ENCODE measurements at places on chromosomes 5 and 9.
A peak's percentile ranks its signal among the peaks of the same experiment; 100 is the strongest.

DNA sequence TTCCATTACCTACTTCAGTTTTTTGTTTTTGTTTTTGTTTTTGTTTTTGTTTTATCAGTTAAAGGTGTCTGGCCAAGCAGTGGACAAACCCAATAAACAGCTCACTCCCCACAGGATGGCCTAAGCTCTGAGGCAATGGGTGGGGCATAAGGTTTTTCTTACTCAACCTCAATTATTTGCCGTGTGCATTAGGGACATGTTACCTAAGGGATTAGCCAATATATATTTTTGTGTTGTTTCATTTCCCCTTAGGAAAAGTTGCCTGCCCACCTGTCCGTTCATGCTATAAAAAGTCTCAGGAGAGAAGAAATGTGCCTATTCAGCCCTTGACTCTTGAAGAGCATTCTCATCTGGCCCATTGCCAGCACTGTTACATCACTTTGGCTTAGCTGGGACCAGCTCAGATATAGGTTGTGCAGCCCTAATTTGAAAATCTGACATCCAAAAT, 7.3 kb downstream of the SH3RF2 start:
- no peaks in the 10 kb centered on the region for H3K27me3 ChIP-seq
- no peak overlapping the region for H3K27ac ChIP-seq

- no peaks in the 10 kb centered on the region for H3K27me3 ChIP-seq
- H3K27ac ChIP-seq = no peak overlapping the region
- H3K4me3 ChIP-seq = no peak overlapping the region
- DNase-seq = no peak
- H3K36me3 ChIP-seq = no peaks in the 10 kb centered on the region
These were observed 302.7 kb downstream of the EPB41L4A start for GRCh38 chr5:112116371-112116770.

DNA sequence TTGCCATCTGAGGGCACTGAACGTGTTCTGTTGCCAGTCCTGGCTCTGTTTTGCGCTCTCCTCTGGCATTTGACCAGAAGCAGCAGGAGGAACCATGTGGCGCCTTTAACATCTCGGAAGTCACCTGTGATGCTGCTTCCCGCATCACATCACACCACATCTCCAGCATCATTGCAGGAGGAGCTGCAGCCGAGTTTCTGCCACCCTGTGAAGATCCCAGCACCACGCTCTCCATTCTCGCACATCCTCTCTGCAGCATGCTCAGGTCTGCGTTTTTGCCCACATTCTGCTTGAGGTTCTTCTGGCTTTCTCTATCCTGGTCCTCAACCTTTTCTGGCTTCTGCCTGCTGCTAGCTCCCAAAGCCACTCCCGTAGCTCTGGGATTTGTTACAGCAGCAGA, 11.0 kb upstream of the IRX4 start:
- H3K27ac ChIP-seq = no peak overlapping the region
- H3K4me1 ChIP-seq = no peaks in the 10 kb centered on the region
- no peaks in the 10 kb centered on the region for H3K36me3 ChIP-seq
- H3K4me3 ChIP-seq = no peak overlapping the region
- no peak for DNase-seq
- no peaks in the 10 kb centered on the region for H3K27me3 ChIP-seq

DNA sequence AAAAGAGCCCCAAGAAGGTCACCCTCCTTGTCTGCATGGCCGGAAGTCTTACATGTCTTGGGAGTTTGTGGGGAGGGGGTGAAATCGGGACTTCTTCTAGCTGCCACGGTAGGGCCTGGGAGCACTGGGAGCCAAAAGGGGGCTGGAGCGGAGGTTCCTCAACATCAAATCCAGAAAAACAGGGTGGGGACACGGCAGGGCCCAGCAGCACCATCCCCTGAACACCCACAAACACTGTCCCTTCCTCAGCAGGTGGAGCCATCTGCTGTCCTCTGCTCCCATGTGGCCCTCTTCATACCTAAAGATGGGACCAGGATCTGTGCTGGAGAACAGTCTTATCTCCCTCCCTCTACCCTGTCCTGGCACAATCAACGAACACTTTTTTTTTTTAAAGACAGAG, 2.7 kb downstream of the TERT start:
- H3K27ac ChIP-seq = no peak overlapping the region
- H3K36me3 ChIP-seq = no peaks in the 10 kb centered on the region
- no peak for DNase-seq
- no peak overlapping the region for H3K4me3 ChIP-seq

- DNase-seq = no peak
- no peaks in the 10 kb centered on the region for H3K27me3 ChIP-seq
- H3K27ac ChIP-seq = no peak overlapping the region
- H3K36me3 ChIP-seq = no peaks in the 10 kb centered on the region
- H3K4me3 ChIP-seq = no peak overlapping the region
- H3K4me1 ChIP-seq = no peaks in the 10 kb centered on the region
These were observed 11.5 kb upstream of the ANKRD55 start for GRCh38 chr5:56244627-56245026.

- no peaks in the 10 kb centered on the region for H3K36me3 ChIP-seq
- H3K27me3 ChIP-seq = no peaks in the 10 kb centered on the region
- DNase-seq = no peak
- no peak overlapping the region for H3K27ac ChIP-seq
- H3K4me1 ChIP-seq = no peaks in the 10 kb centered on the region
- no peak overlapping the region for H3K4me3 ChIP-seq
These were observed 260.8 kb downstream of the AUH start for GRCh38 chr9:91100878-91101450.

- H3K27ac ChIP-seq = no peak overlapping the region
- no peak for DNase-seq
- H3K27me3 ChIP-seq = no peaks in the 10 kb centered on the region
- peaks cover 7% of the 10 kb centered on the region for H3K36me3 ChIP-seq
- H3K4me3 ChIP-seq = no peak overlapping the region
- H3K4me1 ChIP-seq = peaks cover 5% of the 10 kb centered on the region
These were observed 13.9 kb downstream of the TNIP1 start for GRCh38 chr5:151066920-151067319.

DNA sequence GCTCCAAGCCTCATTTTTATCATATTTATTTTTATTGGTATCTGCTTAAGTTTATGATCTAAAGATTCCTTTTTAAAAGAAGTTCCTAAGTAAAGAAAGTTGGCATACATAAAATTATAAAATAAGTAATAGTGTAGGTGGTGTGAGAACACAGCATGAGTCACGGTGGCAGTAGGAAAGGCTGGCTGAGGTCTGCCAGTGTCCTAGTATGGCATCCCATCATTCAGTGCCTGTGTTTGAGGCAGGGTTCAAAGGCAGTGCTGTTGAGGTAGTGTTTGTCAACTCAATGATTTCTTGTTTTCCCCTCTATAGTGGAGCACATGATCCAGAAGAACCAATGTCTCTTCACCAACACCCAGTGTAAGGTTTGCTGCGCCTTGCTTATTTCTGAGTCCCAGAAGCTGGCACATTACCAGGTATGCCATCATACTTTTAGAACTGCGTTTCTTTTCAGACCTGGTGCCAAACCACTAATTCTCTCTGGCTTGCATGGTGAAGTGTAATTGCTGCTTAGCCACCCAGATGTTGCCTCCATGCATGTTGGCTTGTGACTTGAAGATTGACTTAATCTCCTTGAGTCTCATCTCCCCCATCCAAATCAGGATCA, 18.4 kb downstream of the ZNF346 start:
- H3K27ac ChIP-seq = no peak overlapping the region
- no peak overlapping the region for H3K4me3 ChIP-seq
- peaks cover 12% of the 10 kb centered on the region for H3K4me1 ChIP-seq
- H3K36me3 ChIP-seq = no peaks in the 10 kb centered on the region

DNA sequence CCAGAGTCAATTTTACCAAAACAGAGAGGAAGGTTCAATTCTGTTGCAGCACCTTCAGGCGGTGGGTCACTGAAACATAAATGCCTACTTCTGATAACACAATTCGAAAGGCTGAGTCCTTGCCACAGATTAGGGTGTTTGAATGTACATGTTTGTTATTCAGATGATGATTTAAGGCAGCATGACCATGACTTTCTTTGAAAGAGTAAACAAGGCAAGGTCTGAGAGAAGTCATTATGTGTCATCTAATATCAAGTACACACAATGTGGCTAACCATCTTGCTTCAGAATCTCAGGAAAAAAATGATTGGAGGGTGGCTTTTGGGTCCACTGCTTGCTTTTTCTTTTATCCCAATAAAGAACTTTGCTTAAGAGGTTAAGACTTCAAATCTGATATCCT, 457.5 kb downstream of the TAF11L14 start:
- no peaks in the 10 kb centered on the region for H3K36me3 ChIP-seq
- H3K27ac ChIP-seq = no peak overlapping the region
- no peaks in the 10 kb centered on the region for H3K27me3 ChIP-seq
- no peaks in the 10 kb centered on the region for H3K4me1 ChIP-seq

GRCh38 chr9:129629251-129629820, 3.4 kb downstream of the NTMT1 start:
- H3K4me3 ChIP-seq = no peak overlapping the region
- DNase-seq = no peak
- H3K27me3 ChIP-seq = no peaks in the 10 kb centered on the region
- H3K4me1 ChIP-seq = peaks cover 11% of the 10 kb centered on the region
- peaks cover 3% of the 10 kb centered on the region for H3K36me3 ChIP-seq
- no peak overlapping the region for H3K27ac ChIP-seq

DNA sequence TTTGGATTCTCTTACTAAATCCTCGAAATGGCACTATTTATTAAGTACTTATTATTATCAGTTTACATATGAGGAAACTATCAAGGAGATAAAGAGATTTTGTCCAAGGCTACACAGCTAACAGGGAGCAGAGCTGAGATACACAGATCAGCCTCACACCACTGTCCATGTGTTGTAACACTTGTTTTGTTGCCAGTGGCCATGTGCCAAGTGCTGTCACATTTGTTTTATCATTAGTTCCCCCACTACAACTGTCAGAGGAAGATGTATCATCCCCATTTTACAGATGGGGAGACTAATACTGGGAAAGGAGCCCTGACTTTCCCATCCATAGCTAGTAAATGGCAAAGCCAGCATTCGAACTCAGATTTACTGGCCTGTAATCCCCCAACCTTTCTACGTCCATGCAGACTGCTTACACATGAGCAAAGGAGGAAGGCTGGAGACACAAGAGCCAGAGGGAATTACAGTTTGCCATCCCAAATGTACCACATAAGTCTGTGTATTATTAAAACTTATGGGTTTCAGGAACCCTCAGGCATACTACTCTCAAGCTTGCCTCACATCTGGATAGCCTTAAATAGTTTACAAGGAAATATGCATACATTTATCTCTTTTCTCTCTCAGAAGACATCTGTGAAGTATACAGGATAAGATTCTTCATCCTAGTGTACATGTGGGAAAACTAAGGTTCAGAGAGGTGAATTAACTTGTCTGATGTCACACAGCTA, 25.1 kb downstream of the PAPPA start:
- H3K4me3 ChIP-seq = no peak overlapping the region
- no peak for DNase-seq
- H3K27me3 ChIP-seq = no peaks in the 10 kb centered on the region

DNA sequence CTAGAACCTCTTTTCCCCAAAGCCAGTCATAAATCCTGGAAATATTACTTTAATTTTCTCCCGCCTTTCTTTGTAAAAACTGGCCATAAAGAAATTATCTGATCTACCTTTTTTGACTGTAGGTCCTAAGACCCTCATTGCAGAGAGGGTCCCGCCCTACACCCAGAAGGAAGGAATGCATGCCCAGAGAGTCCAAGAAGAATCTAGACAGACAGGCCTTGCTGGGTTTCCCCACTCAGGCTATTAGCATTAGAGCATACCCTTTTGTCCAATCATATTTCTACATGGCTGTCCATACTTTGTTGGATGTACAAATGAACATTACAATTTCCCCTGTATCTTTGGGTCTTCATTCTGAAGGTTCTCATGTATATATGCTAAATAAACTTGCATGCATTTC, 1.9 kb upstream of the ATG10 start:
- H3K4me3 ChIP-seq = no peak overlapping the region
- H3K27me3 ChIP-seq = no peaks in the 10 kb centered on the region
- H3K36me3 ChIP-seq = no peaks in the 10 kb centered on the region
- H3K27ac ChIP-seq = no peak overlapping the region

- no peak overlapping the region for H3K4me3 ChIP-seq
- H3K36me3 ChIP-seq = no peaks in the 10 kb centered on the region
- H3K4me1 ChIP-seq = no peaks in the 10 kb centered on the region
- no peak for DNase-seq
- H3K27me3 ChIP-seq = no peaks in the 10 kb centered on the region
These were observed 226.8 kb upstream of the IRX4 start for GRCh38 chr5:2109566-2109965.

DNA sequence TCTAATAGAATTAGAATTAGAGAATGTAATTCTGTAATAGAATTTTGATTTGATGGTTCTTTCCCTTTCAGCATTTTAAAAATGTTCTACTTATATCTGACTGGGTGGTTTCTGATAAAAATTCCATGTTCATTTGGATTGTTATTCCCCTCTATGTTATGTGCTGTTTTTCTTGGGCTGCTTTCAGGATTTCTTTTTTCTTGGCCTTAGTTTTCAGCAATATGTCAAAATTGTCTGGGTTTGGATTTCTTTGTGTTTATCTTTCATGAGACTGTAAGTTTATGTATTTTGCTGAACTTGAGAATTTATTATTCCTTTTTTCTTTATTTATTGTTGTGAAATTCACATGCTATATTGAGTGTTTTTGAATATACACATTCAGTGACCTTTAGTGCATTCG, 189.1 kb downstream of the RANBP17 start:
- H3K36me3 ChIP-seq = no peaks in the 10 kb centered on the region
- H3K4me3 ChIP-seq = no peak overlapping the region
- no peak overlapping the region for H3K27ac ChIP-seq
- H3K27me3 ChIP-seq = no peaks in the 10 kb centered on the region
- no peak for DNase-seq

- no peaks in the 10 kb centered on the region for H3K36me3 ChIP-seq
- no peaks in the 10 kb centered on the region for H3K4me1 ChIP-seq
- no peak for DNase-seq
These were observed 237.6 kb upstream of the RGMB start for GRCh38 chr5:98535901-98536300.

- no peak for DNase-seq
- H3K27me3 ChIP-seq = no peaks in the 10 kb centered on the region
- no peaks in the 10 kb centered on the region for H3K36me3 ChIP-seq
- no peaks in the 10 kb centered on the region for H3K4me1 ChIP-seq
- H3K27ac ChIP-seq = no peak overlapping the region
These were observed 65.2 kb upstream of the PHF24 start for GRCh38 chr9:34892886-34893285.

GRCh38 chr5:80204808-80205614, 50.8 kb downstream of the SERINC5 start:
- peaks cover 33% of the 10 kb centered on the region for H3K4me1 ChIP-seq
- H3K27ac ChIP-seq = peak overlapping the region; percentile 71
- H3K36me3 ChIP-seq = no peaks in the 10 kb centered on the region
- no peak overlapping the region for H3K4me3 ChIP-seq
- no peaks in the 10 kb centered on the region for H3K27me3 ChIP-seq
- DNase-seq = peak; percentile 87

DNA sequence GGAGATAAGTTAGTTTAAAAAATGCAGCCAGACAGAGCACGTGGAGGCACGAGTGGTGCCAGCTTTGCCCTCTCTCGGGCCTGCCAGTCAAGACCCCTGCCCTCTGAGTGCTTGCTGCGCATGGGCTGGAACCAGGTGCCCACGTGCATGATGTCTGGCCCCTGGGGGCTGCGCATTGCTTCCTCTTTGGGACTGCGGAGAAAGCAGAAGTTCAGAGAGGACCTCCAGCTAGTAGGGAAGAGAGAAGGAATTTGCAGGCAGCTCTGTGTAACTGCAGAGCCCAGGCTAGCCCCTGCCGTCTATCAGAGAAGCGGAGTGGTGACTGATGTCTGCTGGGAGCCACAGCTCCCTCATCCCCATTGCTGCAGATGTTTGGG, 9.7 kb upstream of the RNU6ATAC start:
- no peaks in the 10 kb centered on the region for H3K4me1 ChIP-seq
- no peaks in the 10 kb centered on the region for H3K36me3 ChIP-seq
- DNase-seq = no peak

All from Caco-2 (cell line).